T-helper 1 cell (primary cell): ENCODE measurements at places on chromosomes 11 and 22.

DNA sequence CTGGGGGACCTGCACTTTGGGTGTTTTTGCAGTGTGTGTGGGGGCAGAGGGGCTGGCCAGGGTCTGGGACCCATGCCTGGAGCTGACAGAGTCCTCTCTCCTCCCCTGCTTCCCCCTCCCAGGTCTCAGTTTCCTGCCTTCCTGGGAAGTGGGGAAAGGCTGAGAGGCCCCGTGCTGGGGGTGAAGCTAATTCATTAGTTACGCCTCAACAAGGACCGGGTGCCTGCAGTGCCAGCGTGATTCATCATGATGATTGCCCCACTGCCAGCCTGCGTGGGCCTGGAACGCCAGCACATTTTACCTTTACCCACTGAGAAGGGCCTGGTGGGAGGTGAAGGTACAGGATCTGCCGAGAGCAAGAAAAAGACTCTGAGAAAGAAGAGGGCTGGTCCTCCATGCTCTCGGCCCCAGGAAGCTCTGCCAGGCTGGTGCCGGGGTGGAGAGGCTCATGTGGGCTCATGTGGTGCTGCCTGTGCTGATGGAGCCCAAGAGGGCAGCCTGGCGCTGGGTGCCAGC lies 2.9 kb upstream of the LRRC10B start:
- no peak for DNase-seq

DNA sequence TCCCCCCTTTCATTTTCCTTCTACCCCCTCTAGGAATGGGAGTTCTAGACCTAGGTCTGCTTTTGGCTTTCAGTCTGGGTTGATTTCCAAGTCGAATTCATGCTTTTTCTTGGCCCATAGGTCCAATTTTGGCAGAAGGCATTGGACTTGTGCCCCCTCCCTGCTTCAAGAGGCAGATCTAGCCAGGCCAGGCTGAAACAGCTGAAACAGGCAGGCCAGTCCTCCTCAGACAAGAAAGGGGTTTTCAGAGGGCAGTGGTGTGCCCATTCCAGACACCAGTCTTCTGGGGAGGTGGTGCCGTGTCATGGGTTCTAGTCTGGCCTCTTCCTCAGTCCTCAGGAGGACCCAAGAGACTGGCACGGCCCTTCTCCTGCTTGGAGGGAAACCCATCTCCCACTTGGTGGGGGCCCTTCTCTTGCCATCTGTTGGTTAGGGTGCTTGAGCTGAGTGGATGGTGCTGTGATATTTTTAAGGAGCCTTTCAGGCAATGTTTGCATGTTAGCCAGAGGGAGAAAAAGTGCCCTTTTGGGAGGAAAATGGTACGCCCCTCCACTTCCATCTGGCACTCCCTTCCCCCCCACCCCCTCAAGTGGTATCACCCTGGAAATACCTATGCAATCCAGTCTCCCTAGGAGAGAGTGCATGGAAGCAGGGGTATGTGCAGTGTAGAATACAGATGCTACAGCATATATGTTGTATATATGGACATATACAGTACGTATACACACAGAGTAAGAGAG lies 53.6 kb downstream of the SYT13 start:
- DNase-seq, result no peak

GRCh38 chr11:69489031-69489745 lies 7.7 kb downstream of the LINC01488 start:
- no peak for DNase-seq

- no peak for DNase-seq
Measured at GRCh38 chr11:56782167-56782847, 33.8 kb upstream of the OR9G4 start.

DNA sequence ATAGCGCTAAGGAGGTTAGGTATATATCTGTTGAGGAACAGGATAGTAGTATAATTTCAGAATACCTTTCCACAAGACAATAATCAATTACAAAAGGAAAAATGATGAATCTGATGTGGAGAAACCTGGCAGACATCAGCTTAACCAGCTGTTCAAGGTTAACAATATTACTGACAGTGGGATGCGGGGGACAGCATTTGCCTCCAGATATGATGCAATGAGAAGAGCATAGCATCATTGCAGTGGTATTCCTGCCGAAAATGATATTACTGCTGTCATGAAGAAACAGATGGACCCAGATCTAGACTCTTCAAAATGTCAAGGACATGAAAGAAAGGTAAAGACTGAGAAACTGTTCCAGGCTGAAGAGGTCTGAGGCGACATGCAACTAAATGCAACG lies 49.7 kb downstream of the RBFOX2 start:
- no peak for DNase-seq

DNA sequence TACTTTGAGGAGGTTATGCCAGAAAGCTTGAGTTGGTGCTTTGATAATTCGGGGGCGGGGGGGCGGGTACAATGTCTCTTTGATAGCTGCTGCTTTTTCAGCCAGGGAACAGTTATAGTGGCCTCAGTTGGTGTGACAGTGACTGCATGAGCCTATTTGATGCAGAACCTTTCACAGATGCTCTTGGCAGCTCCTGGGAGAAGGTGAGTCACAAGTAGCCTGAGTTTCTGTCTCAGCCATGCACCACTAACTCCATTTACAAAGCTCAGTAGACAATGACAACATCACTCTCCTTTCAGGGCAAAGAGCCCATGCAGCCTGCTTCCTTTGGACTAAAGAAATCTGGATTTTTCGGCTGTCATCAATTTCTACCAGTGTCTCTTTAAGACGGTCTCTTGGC lies 42.1 kb upstream of the SEZ6L start:
- no peak for DNase-seq

DNA sequence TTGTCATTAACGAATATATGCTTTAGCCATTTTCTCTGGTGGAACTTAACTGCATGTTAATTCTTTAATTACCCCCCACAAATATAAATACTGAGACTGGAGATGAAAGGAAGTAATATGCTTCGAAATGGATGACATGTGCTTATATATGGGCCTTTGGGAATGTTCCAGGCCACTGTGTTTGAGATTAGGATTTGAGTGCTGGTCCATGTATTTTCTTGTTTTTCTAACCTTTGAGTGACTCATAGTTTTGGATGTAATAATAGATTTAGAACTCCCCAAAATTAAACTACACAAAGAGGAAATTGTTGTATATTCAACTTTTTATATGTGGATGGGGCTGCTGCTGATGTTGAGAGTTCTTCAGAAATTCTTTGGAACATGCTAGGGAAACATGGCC lies 54.2 kb downstream of the EXT2 start:
- DNase-seq, result no peak

DNA sequence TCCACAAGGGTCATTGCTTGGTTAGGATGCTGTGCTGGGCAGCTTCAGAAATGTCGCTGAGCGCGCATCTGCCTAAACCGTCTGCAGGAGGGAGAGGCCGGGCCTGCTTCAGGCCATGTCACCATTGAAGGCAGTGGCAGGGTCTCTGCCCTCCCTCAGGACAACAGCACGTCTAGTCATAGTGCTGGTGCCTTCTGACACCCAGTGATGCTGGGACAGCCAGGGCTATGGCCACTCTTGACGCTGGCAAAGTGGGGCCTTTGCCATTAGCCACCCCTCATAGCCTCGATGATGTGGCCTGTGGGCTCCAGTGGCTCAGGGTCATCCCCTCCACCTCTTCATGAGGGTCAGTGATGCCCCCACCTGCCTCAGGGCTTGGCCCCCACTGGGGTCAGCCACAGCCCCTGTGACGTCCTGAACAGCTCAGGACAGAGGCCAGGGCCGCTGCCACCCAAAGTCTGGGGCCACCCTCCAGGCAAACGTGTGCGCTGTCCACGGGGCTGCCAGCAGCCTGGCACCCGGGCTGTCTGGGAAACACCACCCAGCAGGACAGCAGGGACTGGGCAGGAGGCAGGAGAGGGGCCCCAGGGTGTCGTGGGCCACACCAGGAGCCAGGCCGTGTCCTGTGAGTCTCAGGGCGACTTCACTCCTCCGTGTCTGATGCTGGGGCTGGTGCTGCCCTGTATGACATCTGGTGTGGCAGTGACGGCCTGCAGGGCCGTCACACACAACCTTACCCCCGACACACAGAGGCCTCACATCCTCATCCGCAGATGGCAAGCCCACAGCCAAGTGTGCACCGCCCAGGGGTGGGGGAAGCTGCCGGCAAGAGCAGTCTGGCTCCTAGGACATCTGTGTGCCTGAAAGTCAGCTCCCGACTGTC lies 42.5 kb downstream of the CERK start:
- DNase-seq, result no peak

GRCh38 chr11:45736424-45736823 lies 68.5 kb upstream of the SLC35C1 start:
- DNase-seq, result no peak

DNA sequence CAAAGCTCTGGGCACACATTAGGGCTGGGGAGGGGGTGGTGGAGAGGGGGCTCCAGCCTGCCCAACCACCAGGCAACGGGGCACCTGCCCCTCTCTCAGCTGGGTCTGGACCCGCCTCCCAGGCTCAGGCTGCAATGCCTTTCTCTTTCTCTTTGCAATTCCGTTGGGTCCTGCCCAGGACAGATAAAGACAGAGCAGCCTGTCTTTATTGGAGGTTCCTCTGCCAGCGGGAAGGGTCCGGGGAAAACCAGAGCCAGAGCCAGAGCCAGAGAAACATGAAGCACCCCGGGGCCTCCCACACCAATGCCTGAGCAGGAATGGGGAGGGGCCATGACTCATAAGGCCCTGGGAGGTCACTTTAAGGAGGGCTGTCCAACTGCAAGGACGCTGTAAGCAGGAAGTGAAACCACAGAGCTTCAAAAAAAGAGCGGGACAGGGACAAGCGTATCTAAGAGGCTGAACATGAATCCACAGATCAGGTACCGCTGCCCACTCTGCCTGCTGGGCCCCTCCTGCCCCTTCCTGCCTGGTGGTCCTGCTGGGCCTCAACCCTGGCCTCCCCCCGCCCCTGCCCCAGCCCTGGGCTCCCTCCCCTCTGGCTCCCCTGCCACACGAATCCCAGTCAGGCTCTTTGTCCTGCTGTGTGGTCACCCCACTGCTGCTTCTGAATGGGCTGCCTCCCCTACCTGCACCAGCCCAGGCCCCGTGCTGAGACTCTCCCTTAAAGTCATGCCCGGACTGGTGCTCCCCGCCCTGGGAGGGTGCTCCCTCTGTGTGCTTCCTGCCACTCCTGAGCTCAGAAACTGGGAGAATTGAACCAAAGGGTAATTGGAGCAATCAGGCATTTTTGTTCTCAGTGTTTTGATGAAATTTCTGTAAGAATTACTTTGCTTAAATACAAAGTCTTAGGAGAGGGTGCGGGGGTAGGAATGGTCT lies at the start of gene APOBEC3B:
APOBEC3B (plus strand) TSS at position 356 of the 936 bp plus-strand sequence; CDS start at position 463, 107 bp downstream.
- peak; percentile 52 for DNase-seq

DNA sequence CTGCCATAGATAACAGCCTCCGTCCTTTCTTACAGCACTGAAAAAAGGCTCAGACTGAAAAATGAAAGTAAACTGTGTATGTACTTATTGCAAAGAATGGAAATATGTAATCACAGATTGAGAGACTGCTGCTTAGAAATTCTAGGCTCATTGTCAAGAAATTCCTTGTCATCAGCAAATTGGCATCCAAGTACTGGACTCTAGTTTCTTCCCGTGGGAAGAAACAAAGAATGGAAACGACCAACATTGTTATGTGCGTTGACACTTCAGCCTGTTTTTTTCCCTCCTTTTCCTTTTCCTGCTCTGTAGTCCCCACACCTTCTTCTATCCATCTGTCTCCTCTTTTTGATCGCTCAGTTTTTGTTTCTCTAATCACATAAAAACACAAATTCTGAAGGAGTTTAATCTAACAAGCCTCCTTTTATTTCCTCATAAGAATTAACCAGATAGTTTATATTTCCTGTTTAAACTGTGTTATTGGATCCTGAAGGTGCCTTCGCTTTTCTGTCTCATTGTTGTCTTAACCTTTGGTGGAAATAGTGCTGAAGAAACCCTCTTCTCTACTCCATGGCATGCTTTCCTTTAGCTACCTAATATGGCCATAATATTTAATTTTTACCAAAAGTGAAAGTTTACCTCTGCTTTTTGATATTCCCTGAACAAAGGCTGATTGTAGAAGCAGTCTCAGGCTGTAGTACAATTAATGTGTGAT lies 20.0 kb upstream of the CASP12 start:
- DNase-seq, result no peak

DNA sequence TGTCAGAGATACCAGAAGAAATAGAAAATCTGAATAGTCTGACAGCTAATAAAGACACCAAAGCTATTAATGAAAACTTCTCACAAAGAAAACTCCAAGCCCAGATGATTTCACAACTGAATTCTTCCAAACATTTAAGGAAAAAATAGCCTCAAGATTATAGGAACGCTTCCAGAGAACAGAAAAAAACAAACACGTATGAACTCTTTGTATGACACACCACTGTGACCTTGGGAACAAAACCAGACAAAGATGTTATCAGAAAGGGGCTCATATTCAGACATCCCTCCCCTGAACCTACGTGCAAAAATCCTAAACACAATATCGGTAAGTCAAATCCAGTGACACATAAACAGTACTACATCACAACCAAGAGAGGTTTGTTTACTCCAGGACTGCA lies 23.5 kb downstream of the CERK start:
- no peak for DNase-seq

GRCh38 chr11:131099746-131100145 lies 183.5 kb upstream of the SNX19 start:
- DNase-seq, result no peak

DNA sequence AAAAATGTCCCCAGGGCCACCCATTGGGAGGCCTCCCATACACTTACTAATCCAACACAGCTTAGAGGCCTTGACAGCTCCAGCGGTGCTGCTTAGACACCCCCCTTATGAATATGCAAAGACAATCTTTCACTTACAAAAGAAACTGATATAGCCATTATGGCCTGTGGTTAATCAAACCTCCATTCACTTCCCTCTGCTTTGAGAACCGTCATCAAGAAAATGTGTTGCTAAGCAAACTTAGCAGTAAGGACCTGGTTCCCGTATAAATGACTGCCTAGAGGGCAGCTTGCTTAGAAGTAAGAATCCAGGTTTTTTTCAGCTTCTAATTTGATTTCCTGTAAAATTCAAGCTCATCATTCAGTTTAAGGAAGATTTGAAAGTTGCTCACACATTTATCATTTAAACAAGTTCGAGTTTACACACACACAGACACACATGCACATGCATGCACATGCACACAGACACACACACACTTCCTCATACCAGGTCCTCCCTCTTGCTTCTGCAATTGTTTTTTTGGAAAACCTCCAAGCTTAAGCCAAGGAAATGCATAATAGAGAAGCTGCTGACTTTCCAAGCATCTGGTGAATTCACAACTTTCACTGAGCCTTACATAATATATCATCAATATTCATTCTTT lies 137.7 kb upstream of the BLID start:
- DNase-seq, result no peak

- no peak for DNase-seq
Measured at GRCh38 chr11:66417000-66417399, 3.8 kb upstream of the NPAS4 start.

GRCh38 chr11:132395434-132395833 lies 1025.0 kb downstream of the NTM start:
- DNase-seq, result no peak

GRCh38 chr11:77690649-77691048 lies 53.1 kb upstream of the CLNS1A start:
- no peak for DNase-seq

- no peak for DNase-seq
Measured at GRCh38 chr11:118443590-118444218, 7.4 kb downstream of the KMT2A start.

- DNase-seq, result no peak
Measured at GRCh38 chr11:6151117-6151516, 19.0 kb downstream of the OR52B2 start.
